Chondrocyte (in vitro differentiated cells): ENCODE measurements at places on chromosomes 3 and 15.

DNA sequence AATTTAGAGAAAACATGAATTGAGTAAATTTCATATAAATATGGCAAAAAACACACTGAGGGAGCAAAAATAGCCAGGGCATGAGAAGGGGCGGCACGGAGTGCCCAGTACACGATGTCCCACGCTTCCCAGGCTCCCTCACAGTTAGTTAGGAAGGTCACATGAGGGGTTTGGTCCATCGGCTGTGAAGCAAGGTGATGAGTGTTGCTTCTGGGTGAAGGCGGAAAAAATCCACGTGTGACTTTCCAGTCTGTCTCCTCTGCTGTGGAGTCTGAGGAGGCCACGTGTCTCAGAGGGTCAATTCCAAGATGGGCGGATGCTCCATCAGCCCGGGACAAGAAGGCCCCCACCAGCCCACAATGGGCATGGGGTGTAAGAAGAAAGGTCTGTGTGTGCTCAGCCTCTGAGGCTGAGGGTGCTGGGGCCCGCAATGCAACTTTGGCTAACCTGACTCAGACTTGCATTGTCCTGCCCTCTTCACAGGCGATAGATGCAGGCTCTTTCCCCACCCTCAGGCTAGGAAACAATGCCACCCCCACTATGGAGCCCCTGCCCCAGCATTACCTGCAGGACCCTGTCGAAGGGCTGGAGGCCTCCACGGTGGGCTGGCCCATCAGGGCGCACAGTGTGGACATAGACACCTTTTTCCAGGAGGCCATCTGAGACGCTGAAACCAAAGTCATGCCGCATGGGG, 45.7 kb downstream of the GRIP2 start:
- DNase-seq: peak; percentile 78

DNA sequence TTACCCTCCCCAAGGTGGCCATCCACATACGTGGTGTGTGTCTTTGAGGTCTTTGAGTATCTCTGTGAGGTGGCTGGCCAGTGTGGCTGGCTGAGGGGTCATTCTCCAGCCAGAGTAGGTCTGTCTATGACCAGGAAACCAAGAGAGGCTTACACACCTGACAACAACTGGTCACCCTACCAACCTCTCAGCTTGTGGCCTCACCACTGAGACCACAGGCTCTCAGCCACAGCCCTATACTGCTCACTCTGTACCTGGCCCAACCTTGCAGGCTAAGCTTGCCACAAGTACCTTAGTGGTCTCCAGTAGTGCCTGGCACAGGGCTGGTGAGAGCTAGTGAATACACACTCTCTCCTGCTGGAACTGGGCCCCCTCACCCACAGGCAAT, 5.1 kb downstream of the HEMK1 start:
- no peak for DNase-seq

GRCh38 chr3:147197739-147198138, 208.6 kb downstream of the ZIC4 start:
- no peak for DNase-seq

DNA sequence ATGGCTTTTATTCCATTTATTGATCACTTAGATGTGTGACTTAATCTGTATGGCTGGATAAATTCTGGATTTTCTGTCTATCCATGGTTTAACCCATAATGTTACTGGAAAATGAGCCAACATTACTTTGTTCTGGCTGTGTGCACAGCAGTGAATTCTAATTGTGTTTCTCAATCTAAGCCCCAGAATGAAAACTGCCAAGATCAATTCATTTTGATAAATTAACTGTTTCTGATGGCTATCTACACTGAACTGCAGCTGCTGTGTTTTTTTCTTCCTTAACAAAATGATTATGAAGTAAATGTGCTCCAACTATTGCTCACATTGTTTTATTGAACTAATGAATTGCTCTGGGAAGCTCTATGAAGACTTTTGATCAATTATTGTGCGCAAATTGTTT, 35.7 kb upstream of the CPB1 start:
- DNase-seq: no peak
